ENCODE measurements at places on chromosomes 11 and 22.

- no peak for DNase-seq
These were observed 13.5 kb downstream of the EIF3L start for GRCh38 chr22:37862570-37863325.

DNA sequence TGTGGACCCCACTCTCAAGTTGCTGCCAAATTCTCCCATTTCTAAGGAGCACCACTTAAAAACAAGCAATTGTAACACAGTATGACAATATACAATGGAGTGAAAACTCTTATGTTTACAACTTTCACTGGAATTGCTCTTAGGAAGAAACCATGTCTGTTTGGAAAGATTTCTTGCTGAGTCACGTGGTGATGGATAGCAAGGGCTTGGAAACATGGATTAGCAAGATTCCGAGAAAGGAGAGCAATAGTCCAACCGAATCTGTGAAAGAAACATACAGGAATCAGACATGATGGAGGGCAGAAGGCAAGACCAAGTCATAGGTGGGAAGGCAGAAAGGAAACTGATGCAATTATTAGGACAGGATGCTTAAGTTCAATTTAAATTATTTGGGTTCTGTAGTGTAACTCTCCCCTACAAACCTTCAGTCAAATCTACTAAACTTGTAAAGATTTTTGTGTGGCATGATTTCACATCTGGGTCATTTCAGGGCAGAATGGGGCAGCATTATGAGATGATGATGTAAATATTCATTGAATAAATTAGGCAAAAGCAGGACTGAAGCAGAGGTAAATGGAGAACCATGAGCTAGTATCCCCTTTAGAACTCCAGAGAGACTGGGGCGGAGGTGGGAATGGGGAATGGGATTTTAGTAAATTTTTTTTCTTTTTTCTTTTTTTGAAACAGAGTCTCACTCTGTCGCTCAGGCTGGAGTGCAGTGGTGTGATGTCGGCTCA, 27.8 kb upstream of the THY1 start:
- DNase-seq: no peak

DNA sequence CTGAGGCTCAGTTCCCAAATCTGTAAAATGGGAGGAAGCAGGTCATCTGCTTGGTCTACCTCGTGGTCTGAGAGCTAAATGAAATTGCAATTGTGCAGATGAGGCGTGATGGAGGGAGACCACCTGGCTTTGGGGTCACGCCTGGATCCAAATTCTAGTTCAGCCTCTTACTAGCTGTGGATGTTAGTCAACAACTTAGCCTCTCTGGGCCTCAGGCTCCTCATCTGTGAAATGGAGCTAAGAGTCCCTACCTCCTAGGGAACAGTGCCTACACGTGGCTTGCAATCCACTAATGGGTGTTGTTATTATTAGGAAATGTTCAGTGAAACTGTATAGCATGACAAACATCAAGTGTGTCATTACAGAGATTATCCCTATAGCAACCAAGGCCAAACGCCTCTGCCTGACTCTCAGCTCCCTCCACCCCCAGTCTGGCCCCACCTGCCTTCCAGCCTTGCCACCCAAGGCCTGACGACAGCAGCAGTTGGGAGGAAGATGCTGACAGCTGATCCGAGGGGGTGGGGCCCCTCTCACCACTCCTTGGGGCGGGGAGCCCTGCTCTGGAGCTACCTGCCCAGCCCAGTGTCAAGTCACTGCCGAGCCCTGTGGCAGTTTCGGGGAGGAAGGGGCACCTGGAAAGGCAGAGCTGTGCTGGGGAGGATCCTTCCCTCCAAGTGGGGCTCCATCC, 1.7 kb upstream of the RHOD start:
- peak; percentile 88 for DNase-seq

GRCh38 chr11:20362481-20362880, 1.0 kb upstream of the HTATIP2 start:
- DNase-seq: no peak

Data from T47D (cell line).